ENCODE measurements at places on chromosomes 5 and 9.

DNA sequence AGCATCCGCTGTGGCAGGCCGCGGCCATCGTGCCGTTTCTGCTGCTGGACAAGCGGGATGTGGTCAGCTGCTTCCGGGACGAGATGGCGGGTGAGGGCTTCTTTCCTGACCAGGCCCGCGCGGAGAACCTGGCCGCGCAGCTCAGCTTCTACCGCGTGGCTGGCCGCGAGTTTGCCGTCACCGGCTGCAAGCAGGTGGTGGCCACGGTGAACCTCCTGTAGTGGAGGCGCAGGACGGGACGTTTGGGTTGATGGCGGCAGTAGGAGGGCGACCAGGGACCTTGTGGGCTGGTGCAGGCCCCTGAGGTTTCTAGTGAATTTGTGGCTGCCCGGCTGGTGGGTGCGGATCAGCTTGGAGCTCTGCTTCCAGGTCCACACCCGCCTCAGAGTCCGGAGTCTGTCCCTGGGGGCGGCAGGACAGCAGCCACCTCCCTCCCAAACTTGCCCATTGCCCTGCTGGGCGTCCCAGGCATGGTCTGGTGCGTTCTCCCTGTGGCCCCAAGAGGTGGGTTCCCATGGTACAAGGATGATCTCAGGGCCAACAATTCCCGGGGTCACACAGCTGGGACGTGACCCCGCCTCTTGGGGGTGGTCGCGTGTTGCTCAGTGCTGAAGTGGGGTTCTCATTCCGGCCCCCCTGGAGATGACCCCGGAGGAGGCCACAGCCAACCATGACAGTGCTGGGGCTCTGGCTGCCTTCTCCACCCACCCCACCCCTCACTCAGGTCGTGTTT lies 2.4 kb downstream of the TOR4A start:
- no peak for DNase-seq

DNA sequence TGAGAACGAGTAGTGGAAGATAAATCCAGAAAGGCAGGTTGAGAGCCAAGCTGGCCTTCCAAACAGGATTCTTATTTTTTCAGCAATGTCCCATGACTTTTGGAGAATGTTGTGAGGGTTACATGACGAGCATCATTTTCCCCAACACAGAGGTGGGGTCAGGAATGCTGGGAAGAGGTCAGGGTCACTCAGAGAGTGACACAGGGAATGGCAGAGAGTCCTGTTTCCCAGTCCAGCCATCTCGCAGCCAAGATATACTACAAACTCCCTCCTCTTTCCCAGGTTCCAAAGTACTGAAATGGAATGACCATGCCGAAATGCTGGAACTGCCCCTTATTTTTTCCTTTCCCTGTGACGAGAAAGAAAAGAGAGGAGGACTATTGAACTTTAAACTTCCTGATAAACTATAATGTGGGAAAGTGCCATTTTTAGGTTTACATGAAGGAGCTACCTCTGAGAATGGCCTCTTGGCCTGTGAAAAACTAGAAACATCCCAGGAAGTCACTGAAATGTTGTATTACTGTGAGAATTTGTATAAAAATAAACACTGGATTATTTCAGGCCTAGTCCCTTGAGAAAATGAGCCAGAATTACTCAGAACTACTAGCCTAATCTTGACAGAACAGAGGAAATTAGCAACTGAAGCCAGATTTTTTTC lies 420.4 kb downstream of the CETN3 start:
- DNase-seq: peak; percentile 34

GRCh38 chr5:131795879-131796792 lies 681 bp downstream of the FNIP1 start:
- DNase-seq: peak; percentile 53

DNA sequence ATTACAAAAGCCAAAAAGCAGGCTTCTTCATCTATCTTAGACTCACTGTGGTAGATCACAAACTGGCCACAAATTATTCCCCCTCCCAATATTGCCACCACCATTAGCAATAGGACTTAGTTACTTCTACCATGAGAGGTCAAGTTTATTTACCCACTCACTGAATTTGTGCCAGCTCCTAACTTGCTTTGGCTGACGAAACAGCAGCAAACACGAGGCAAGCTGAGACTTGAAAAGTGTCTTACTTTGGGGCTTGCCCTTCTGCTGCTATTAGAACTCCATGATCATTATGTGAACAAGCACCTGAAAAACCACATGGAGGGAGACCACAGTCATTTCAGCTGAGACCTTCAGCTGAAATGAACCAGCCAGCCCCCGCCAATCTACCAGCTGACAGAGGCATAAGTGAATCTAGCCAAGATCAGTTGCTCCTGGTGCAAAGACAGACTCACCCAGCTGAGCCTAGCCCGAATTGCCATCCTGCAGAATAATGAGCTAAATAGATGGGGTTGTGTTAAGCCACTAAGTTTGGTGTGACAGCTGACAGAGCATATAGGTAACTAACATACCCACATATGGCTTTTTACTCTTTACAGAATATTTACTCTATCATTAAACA lies 5.7 kb downstream of the WDR41 start:
- DNase-seq: no peak

DNA sequence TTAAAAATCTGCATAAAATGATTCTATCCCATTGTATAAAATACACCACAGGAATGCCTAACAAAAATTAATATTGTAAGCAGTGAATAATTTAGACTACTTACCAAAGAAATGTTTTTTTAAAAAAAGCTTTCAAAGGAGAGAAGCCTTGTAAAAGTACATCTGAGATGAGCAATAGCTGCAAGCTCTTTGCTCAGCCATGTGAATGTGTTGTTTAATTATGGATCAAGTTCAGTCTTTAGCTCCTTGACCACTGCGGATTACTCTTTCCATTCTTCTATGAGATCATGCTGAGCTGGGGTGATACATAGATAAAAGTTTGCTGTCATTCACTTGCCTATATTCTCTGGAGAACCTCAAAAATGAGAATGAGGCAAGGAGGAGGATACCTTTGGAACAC lies 782.4 kb upstream of the ZNF608 start:
- no peak for DNase-seq

All from fibroblast of gingiva (primary cell).